ENCODE measurements at places on chromosomes 7 and 10.
A peak's percentile ranks its signal among the peaks of the same experiment; 100 is the strongest.

GRCh38 chr7:27079234-27079975 is 16.4 kb downstream of the HOXA1 start:
- DNase-seq = no peak

DNA sequence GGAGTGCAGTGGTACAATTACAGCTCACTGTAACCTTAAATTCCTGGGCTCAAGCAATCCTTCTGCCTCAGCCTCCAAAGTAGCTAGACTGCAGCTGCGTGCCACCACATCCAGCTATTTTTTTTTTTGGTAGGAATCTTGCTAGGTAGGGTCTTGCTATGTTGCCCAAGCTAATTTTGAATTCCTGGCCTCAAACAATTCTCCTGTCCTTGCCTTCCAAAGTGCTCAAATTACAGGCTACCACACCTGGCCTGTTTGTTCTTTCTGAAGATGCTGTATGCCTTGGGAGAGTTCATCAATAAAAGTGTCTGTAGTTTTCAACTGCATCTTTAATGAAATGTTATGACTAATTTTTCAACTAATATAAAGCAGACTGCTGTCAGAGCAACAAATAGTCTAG is 452 bp downstream of the SAMD9 start:
- DNase-seq = no peak

DNA sequence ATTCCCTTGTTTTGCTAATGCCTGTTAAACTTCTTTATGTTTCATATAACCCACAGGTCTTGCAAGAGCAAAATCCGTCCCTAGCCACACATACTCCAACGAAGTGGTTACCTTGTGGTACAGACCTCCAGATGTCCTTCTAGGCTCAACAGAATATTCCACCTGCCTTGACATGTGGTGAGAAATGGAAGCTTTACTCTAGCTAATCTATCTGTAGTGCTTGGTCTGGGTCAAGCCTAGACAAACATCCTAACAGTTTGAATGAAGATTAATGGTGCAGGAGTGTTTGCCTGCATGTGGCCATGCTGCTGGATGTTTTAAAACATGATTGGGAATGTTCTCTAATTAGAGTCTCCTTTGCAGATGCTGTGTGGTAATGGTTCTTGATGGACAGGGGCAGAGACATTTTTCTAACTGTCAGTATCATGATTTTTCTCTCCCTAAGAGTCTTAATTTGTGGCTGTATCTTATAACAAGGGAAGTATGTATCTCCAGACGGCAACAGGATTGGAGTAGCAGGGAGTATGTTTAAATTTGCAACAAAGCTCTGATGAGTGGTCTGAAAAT is 308.5 kb upstream of the FZD1 start:
- DNase-seq = no peak

- DNase-seq = no peak
Measured at GRCh38 chr10:74913377-74913979, 87.1 kb downstream of the KAT6B start.

GRCh38 chr7:154857240-154857639 is 145.7 kb downstream of the PAXIP1 start:
- no peak for DNase-seq

GRCh38 chr7:129367700-129368388 is 66.4 kb upstream of the STRIP2 start:
- peak; percentile 67 for DNase-seq

GRCh38 chr10:31581741-31582323 is 262.8 kb downstream of the ZEB1 start:
- no peak for DNase-seq

- peak; percentile 12 for DNase-seq
Measured at GRCh38 chr10:43231523-43232078, 35.3 kb downstream of the RASGEF1A start.

DNA sequence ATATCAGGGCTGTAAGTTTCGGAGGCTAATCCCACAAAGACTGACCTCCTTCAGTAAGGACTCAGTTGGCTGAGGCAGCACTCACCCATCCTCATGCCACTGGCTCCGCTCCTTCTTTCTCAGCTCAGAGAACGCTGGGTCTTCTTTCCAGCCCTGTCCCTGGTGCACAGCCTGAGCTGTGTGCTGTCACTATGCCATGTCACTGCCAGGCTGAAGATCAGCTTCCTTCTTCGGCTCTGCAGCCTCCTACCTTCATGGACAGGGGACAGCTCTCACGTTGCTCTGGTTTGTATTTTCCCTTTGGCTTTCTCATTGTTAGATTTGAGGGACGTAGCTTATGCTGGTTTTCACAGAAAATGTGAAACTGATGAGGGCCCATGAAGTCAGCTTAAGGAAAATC is 437.3 kb downstream of the GLRX3 start:
- no peak for DNase-seq

DNA sequence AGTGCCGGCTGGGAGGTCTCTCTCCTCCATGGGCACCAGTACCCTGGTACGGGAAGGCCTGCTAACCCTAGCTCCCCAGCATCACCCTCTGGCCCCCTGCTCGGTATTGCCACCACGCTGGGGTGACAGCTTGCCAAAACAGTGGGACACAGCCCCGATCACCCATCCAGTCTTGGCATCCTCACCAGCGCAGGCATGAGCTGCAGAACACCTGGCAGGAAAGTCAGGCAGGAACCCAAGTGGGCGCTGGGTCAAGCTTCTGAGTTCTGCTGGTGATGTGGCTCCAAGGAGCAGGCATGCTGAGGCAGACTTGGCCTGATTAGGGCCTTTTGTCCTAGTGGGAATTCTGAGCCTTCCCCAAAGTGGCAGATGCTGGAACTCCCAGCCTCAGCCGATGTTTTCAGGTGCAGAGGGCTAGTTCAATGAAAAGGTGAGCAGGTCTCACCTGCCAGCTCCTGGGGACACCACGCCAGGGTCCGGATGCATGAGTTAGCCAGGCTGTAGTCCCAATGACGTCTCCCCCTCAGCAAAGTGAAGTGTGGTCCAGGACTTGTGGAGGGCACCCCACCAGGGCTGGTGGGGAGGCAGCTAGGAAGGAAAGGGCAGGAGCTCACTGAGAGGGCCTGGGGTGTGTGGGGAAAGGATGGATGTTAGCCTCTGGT is 8.5 kb upstream of the ZNF22 start:
- no peak for DNase-seq

GRCh38 chr10:2985729-2986232 is 81.6 kb upstream of the PFKP start:
- no peak for DNase-seq

DNA sequence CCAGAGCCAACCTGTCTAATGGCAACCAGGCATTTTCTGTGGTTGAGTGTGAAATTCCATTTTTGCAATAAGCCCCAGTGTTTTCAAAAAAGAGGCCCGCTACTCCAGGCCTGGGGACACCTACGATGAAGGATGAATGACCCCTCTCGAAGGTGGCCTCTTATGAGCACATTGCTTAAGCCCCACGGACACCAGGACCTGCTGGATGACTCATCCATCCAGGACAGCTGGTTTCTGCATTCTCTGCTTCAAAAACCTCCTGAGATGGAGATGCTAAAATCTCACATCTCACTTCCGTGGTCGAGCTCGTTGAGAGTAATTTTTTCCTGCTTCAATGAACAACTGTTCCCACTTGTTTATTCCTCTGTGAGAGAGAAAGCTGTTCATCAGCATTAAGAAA is 150.2 kb upstream of the FZD8 start:
- DNase-seq = no peak

DNA sequence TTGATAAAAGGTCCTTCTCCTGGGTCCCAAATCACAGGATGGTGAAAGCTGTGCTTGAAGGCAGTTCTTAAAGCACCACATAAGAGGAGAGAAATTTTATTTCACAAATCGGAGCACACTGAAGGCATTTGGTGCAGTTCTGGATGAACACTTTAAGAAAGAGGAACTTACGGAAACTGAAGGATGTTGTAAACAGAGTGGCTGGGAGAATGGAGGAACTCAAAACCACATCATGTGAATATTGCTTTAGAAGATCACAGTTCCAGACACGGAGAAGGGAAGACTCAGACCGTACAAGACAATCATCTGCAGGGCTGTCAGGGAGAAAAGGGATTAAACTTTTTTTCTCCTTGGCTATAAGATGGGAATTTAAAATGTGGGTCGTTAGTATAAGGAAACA is 9.0 kb upstream of the GPR141 start:
- no peak for DNase-seq

GRCh38 chr10:96585736-96586418 is 935 bp downstream of the TM9SF3 start:
- DNase-seq = no peak

- no peak for DNase-seq
Measured at GRCh38 chr7:79622781-79623180, 169.3 kb upstream of the MAGI2 start.

DNA sequence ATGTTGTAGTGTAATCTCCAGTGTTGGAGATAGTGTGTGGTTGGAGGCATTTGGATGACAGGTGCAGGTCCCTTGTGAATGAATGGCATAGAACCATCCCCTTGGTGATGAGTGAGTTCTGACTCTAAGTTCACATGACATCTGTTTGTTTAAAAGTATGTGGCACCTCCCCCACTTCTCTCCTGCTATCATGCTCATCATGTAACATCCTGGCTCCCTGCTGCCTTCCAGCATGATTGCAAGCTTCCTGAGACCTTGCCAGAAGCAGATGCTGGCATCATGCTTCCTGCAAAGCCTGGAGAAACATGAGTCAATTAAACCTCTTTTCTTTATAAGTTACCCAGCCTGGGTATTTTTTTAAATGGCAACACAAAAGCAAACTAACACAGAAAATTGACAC is 499.0 kb upstream of the SEMA3D start:
- no peak for DNase-seq
